ENCODE measurements at places on chromosomes 13 and 19.
A peak's percentile ranks its signal among the peaks of the same experiment; 100 is the strongest.

- DNase-seq, result no peak
Measured at GRCh38 chr13:105436943-105437342, 1098.5 kb downstream of the EFNB2 start.

GRCh38 chr19:3365836-3366752 lies at the start of gene NFIC:
Gene NFIC (plus strand): TSS chr19:3366583. CDS start chr19:3366637, 54 bp downstream.
- DNase-seq, result peak; percentile 80

DNA sequence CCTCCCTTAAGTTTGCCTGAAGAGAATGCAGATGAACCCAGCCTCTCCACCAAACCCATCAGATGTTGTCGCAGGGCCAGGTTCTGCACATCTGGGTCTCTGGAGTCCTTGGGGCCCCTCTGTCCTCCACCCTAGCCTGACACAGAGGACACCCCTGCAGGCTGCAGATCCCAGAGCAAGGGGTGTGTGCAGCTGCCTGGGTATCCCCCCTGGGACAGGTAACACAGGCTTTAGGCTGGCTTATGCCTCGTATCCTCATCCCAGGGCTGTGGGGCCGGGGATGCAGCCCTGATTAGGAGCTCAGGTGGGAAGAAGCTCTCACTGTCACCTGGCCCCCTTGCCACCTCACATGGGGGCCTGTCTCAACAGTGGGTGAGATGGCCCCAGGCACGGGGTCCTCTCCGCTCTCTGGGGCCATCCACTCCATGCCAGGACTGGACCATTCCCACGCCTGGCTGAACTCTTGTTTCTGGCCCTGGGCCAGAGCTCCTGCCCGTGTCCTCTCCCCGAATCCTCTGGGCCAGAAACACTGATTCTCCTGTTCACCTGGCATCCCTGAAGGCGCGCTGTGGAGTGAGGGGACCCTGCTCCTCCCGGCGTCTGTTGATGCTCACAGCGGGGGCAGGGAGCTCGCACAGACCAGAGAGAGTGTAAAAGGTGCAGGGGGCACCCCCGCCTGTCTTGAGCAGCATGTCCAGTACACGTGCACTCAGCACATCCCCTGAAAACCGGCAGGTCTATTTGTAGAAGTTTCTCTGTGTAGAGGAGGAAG lies 38.7 kb upstream of the TPM4 start:
- DNase-seq, result no peak

GRCh38 chr13:29362849-29363604 lies 232.5 kb downstream of the SLC7A1 start:
- peak; percentile 47 for DNase-seq

DNA sequence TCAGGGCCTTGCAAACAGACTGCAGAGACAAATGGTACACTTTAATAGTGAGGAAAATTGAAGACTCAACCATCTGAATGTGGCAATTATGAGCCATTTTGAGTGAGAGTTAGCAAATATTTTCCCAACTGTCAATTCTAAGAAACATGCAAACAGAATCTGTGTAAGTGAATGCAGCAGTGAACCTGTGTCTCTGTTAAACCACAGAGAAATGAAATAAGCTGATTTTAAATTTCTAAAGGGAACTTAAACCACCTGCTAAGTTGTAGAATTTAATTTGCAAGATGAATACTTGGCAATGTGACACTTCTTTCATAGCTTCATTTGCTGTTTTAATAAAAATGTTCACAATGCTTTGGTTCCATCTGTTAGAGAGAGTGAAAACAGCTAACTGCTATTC lies 42.0 kb upstream of the TDRD3 start:
- DNase-seq, result no peak

- DNase-seq, result peak; percentile 98
Measured at GRCh38 chr19:38374332-38375097, at the start of gene PSMD8. Gene PSMD8 (plus strand): TSS chr19:38374571. CDS start chr19:38374602, 31 bp downstream.

DNA sequence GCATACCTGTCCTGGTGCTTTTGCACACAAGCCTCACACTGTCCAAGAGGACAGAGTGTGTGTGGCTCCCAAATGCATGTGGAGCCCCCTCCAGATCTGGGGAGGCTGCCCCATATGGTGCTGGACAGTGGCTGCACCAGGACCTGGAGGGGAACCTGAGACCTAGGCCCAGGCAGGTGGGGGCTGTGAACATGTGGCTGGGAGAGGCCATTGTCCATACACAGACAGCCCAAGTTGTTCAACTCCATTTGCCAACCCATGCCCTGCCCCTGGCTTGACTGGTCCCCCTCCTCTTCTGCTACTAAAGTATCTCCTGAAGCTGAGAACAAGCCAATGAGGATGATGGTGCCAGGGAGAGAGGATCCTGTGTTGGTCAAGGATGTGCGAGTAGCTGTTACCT lies 94.0 kb downstream of the ING1 start:
- DNase-seq, result no peak

- no peak for DNase-seq
Measured at GRCh38 chr19:58557221-58558065, 968 bp downstream of the UBE2M start.

- no peak for DNase-seq
Measured at GRCh38 chr19:14127176-14127575, 9.2 kb downstream of the ASF1B start.

GRCh38 chr13:62908321-62908720 lies 1492.7 kb upstream of the PCDH20 start:
- no peak for DNase-seq

- DNase-seq, result no peak
Measured at GRCh38 chr13:67033170-67033569, 197.0 kb downstream of the PCDH9 start.
